ENCODE measurements at places on chromosomes 1 and 21.

- no peak for DNase-seq
Measured at GRCh38 chr1:109732390-109732881, 8.4 kb downstream of the GSTM3 start.

GRCh38 chr1:246091477-246091876 lies 415.6 kb downstream of the SMYD3 start:
- no peak for DNase-seq

GRCh38 chr1:173190101-173190936 lies 16.8 kb downstream of the TNFSF4 start:
- DNase-seq, result peak; percentile 56

- peak; percentile 21 for DNase-seq
Measured at GRCh38 chr1:11882814-11883538, 24.2 kb upstream of the NPPB start.

DNA sequence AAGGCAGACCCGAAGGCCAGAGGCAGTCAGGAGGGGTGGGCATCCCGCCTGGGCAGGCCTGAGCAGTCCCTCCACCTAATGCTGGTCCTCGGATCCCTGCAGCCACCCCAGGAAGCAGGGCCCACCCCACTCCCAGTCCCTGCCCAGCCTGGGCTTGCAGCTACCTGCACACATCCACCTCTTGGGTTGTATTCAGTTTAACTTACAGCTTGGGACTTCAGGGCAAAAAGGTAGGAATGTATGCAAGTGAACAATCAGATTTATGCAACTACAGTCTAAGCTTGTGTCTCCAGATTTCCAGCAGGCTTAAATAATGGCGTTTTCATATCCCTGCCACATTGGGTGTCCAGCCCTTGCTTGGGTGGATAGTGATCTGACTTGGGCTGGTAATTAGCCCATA lies 17.4 kb downstream of the LDLRAP1 start:
- no peak for DNase-seq

DNA sequence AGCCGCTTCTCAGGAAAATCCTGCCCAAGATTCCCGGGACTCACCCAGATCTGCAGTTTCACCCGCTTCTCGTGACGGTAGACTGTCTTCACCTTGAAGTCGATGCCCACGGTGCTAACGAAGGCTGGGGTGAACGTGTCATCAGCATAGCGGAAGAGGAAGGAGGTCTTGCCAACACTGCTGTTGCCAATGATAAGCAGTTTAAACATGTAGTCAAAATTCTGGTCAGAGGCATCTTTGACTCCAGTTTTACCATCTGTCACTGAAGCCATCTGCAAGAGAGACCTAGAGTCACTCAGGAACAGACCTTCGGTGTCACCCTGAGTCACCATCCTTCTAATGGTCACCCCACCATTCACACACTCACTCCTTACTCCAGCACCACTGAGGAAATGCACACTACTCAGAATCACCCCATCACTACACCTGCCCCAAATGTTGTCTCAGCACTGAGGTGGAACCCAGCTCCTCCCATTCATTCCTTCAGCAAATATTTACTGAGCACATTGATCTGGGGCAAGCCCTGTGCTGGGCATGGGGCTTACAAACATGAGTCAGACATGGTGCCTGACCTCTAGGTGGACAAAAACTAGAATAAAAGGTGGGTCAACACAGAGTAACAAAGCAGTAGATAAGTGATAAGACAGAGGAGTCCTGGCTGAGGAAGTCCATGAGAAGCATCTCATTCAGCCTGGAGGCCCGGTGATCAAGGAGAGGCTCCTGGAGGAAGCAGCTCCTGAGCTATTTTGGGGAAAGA lies 13.5 kb downstream of the RAB3B start:
- DNase-seq, result no peak

DNA sequence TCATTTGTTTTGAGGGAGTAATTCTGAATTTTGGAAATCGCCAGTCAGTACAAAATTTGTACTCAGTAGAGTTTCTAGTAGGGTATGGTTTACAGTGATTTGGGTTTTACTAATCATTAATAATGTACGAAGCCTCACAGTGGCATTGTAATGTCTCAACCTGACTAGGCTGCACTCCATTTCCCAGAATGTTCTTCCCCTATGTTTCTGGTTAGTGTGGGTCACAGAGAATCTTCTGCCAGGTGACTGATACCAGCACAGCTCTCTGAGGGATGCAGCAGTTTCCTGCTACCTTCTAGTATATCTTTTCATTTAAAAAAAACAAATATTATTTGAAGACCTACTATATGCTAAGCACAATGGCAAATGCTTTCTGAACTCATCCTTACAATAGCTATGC lies 112.9 kb downstream of the PTPN14 start:
- no peak for DNase-seq

GRCh38 chr1:66364578-66365391 lies 169.2 kb upstream of the SGIP1 start:
- no peak for DNase-seq

- DNase-seq, result no peak
Measured at GRCh38 chr1:237186675-237187074, 144.7 kb downstream of the RYR2 start.

DNA sequence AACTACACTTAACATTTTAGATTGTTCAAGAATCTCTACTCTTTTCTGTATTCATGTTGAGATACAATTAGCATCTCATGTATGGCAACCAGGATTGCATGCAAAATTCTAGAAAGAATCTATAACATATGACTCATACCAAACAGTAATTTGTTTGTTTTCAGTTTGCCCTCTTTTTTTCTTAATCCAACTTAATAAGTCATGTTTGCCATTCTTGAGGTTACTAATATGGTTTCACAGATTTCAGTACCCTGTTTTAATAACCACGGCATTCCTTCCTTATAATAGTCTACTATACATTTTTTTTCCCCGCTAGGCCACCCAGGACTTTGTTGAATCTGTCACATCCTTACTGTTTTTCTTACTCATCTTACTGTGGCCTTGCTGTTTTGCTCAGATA lies 140.8 kb downstream of the FMN2 start:
- no peak for DNase-seq

DNA sequence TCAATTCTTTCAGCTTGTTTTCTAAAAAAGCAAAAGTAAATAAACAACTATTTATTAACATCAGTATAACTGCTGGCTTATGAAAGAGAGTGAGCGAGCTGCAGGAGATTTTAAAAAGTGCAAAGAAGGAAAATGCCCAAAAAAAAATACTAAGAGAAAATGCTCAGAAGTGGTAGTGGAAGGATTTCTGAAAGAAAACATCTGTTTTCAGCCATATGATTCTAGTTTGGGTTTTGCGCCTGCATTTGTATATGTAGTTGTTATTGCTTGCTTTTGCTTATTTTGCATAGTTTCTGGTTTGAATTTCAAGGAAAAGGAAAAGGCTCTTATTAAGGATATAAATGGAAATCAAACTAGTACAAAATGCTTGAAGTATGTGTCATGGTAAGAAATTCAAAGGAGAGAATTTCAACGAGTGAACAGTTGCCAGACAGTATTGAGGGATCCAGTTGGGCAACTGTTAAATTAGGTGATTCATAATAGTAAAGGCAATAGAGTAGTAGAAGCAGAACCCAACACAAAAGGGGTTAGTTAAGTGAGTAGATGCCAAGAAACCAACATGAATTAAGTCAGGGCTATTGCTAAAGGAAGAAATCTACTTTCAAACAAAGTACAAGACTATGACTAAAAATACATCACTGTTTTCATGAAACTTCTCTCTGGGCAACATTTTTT lies 1.2 kb downstream of the GBP5 start:
- no peak for DNase-seq

DNA sequence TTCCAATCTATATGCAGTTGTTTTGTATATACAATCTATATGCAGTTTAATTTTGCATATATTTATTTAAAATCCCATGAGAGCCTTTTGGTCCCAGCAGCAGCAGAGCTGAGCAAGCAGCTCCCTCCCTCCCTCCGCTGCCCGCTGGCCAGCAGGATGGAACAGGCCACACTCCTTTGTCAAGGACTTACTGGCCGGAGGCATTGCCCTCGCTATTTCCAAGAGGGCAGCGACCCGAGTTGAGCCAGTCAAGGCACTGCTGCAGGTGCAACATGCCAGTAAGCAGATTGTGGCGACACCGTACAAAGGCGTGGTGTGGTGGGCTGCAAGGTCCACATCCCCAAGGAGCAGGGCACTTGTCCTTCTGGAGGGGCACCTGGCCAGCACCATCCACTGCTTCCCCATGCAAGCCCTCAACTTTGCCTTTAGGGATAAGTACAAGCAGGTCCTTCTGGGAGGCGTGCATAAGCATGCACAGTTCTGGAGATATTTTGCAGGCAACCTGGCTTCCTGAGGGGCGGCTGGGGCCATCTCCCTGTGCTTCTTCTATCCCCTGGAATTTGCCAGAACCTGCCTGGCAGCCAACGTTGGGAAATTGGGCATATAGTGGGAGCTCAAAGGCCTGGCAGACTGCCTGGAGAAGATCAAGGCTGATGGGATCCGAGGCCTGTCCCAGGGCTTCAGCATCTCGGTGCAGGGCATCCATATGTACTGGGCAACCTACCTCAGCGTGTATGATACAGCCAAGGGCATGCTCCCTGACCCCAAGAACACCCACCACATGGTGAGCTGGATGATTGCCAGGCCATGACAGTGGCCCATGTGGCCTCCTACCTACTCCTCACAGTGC lies 92.2 kb downstream of the OSBPL9 start:
- no peak for DNase-seq

DNA sequence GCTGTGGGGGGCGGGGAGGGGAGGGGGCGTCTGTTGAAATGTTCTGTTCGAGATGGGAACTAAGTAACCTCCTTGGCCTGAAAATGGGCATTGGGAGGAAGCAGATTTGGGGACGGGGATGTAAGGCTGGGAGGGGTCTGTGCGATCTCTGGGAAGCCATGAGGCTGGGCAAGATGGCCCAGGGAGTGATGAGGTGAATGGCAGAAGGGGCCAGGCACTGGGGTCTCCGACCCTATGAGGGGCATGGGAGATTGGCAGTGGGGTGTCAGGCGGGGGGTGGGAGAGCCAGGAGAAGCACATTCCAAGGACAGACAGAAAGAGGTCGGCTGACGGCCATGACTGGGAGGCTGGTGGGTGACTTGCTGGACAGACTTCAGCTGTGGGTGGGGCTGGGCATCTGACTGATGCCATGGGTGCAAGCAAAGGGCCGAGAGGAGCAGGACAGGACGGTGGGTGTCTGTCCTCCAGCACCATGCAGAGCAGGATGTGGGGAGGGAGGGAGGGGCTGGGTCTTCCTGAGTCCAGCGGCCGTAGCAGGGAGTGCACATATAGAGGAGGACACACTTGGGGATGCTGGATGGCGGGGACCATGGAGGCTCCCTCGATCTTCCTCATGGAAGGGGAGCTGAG lies 30.0 kb upstream of the COL18A1 start:
- DNase-seq, result no peak

DNA sequence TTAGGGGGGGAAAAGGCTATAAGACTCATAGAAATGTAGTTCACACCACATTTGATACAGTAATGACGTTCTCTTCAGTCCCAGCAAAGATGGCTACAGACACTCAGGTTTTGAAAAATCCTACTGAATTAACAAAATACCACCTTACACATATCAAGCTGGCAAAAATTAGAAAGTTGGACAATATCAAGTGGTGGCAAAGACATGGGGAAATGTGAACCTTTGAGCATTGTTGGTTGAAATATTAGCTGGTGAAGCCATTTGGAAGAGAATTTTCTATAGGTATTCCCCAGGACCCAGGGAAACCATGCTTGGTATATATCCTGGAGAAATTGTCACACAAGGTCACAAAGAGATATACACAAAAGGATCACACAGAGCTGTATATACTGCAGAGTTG lies 163.0 kb downstream of the ADSS2 start:
- no peak for DNase-seq

- no peak for DNase-seq
Measured at GRCh38 chr1:240122639-240123613, 31.2 kb downstream of the FMN2 start.

DNA sequence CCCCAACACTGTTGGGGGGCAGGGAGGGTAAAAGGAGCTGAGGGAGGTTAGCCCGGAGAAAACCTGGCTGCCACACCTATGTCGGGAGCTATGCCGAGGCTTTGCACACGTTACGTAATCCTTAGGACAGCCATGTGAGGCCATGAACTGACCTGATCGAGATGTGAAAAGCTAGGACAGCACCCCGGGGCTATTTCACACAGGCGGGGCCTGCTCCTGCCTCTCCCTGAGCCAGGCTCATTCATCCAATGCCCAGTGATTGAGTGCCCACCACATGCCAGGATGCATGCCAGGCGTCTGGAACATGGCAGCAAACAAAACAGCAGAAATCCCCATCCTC lies 30.2 kb downstream of the LDLRAP1 start:
- no peak for DNase-seq

- DNase-seq, result no peak
Measured at GRCh38 chr1:231931846-231932454, 305.4 kb downstream of the DISC1 start.

DNA sequence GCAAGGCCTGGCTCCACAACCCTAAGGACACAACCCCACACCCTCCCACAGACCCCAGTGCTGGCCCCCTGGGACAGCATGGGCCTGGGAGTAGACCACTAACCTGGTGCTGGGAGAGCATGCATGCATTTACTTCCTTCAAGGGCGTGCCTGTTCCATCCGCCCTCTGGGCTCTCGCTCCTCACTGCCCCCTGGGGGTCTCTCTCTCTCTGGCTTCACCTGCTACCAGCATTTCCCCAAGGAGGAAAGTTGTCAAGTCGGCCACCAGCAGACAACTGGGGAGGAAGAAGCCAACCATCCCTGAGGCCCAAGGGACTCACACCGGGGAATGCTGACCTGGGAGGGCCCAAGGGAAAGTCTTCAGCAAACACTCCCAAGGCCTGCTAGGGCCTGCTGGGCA lies 6.5 kb downstream of the LRP8 start:
- DNase-seq, result no peak

GRCh38 chr1:18946550-18947381 lies 9.7 kb downstream of the IFFO2 start:
- DNase-seq, result no peak

DNA sequence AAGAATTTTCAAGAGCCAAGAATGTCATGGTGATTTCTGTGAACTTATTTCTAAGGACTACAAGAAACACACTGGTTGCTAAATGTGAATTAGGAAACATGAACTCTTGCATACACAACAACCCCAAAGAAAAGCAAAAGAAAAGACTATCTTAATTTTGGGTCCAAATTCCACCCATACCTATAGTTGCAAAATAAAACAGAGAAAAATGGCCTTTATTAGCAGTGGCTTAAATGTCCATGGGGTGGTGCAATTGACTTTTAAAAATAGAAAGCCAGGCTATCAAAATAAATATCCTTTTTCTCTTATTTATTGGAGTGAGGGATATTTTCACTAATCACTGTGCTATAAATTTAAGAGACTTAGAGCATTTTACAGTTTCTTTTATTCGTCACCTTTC lies 80.9 kb upstream of the DPYD start:
- no peak for DNase-seq

- DNase-seq, result no peak
Measured at GRCh38 chr1:106676021-106676420, 380.5 kb upstream of the PRMT6 start.

Data from HTR-8/SVneo (cell line).